ENCODE measurements at places on chromosomes 6 and 20. TPM values are rescaled to one million over a fixed set of nuclear protein-coding genes. Genes with fewer than 3 reads are reported as not detected.

The GCNT2 gene
- total RNA-seq = 3.1 TPM

The OLIG3 gene
- 0.35 TPM for total RNA-seq

DNA sequence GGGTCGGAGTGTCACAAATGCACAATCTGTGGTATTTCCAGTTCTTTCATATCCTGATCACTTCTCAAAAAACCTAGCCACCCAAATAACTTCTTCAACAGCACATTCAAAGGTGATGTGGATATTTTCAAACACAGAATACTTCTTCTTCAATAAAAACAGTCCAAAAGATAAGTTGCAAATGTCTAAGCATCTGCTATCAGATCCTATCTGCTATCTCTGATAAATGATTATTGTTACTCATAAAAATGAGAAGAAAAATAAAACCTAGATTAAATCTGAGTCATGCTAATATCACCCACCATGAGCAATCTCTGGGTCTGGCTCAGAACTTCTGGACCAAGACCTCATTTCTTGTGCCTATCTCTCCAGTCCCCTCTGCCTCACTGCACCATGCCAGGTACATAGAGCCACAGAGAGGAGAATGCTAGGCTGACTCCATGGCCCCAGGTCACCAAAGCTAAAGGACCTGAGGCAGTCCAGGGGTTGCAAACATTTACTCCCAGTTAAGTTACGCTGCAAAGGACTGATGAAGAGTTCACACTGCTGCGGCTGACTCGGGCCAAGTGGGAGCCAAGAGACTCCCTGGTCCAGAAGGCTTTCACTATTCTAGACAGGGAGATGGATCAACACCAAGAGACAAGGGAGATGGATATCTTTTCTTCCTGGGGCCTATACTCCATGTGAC, 101.4 kb downstream of the KIF13A start:
- DNase-seq = no peak

GRCh38 chr6:4346659-4347333, 211.4 kb upstream of the ECI2 start:
- DNase-seq = no peak

DNA sequence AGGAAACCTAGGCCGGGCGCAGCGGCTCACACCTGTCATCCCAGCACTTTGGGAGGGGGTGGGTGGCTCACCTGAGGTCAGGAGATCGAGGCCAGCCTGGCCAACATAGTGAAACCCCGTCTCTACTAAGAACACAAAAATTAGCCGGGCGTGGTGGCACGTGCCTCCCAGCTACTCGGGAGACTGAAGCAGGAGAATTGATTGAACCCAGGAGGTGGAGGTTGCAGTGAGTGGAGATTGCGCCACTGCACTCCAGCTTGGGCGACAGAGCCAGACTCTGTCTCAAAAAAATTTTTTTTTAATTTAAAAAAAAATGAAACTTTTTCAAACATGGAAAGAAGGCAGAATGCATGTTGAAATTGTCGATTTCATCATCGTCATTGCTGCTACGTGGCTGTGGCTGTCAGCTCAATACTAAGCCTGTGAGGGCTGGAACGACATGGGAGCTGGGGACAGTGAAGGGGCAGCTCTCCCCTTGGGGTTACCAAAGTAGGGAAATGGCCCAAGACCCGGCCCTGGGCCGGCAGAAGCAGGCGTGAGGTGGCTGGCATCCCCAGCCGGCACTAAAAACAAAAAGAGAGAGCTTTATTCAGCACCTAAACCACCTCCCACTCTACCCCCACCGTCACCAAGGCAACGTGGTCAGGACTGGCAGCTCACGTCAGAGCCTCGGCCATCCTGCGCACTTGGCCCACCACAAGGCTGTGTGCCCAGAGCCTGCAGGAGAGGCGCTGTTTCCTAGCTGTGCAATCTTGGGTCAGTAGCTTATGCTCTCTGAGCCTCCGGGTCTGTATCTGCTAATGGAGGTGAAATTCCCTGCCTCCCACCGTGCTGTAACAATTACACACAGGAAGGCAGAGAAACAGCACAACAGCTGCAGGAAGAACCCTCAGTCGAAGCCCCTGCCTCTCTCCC, 30.8 kb downstream of the AGPAT4 start:
- DNase-seq = peak; percentile 53

All from activated T-cell treated with anti-CD3 and anti-CD28 coated beads, Interleukin-2, amount 50 U/mL, for 72 hours (primary cell).